ENCODE measurements at places on chromosomes 6 and 20. TPM values are rescaled to one million over a fixed set of nuclear protein-coding genes. Genes with fewer than 3 reads are reported as not detected.

Gene NFATC2
- 0.47 TPM for total RNA-seq

Gene PI3
- total RNA-seq = not detected

GRCh38 chr20:8360035-8360434, 228.0 kb downstream of the PLCB1 start:
- DNase-seq = no peak

GRCh38 chr20:9156529-9157280, 87.8 kb downstream of the PLCB4 start:
- DNase-seq = no peak

- DNase-seq = no peak
Measured at GRCh38 chr6:79466207-79466834, 70.9 kb downstream of the LCA5 start.

- no peak for DNase-seq
Measured at GRCh38 chr6:85113934-85114580, 335.8 kb upstream of the NT5E start.

- DNase-seq = no peak
Measured at GRCh38 chr20:58710481-58711265, 18.1 kb downstream of the NPEPL1 start.
